ENCODE measurements at places on chromosomes 2 and 18. TPM values are rescaled to one million over a fixed set of nuclear protein-coding genes. Genes with fewer than 3 reads are reported as not detected.

DNA sequence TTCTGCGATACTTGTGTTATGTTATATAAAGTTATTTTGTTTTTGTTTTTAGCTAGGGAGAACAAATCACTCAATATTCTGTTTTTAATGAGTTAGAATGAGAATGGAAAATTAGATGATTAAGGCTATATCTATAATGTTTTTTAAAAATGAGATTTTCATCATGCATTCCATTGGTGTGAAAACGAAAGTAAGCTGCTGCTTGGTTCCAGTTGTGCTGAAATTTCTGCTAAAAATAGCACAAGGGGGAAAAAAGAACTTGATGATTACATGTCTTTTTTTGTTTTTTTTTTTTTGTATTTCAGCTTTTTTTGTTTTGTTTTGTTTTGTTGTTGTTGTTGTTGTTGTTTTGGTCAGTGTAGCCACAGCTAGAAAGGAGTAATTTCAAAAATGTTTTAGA, 242.6 kb upstream of the KCNJ3 start:
- no peak for DNase-seq

DNA sequence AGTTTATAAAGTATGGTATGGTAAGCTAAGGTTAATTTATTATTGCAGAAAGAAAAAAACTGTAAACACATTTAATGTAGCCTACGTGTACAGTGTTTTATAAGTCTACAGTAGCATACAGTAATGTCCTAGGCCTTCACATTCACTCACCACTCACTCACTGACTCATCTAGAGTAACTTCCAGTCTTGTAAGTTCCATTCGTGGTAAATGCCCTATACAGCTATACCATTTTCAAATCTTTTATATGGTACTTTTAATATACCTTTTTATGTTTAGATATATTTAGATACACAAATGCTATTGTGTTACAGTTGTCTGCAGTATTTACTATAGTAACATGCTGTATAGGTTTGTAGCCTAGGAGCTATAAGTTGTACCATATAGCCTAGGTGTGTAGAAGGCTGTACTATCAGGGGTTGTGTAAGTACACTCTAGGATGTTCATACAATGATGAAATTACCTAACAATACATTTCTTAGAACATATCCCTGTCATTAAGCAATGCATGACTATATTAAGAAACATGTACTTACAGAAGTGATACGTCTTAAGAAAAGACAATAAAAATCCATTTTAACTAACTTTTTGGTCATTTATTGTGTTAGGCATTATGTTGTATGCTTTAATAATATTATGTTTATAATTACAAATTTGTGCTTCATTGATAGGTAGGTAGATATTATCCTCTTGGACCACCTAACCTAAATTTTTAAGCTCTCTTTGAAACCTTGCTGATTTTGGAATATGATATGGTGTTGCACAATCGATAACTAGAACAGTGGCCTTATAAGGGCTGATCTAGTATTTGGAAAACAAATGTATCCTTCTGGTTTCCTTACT, 51.9 kb downstream of the VRK2 start:
- DNase-seq = no peak

The DYSF gene
- total RNA-seq = 4.2 TPM

The CHPF gene
- total RNA-seq = 73.7 TPM
